ENCODE measurements at places on chromosomes 1 and 21. TPM values are rescaled to one million over a fixed set of nuclear protein-coding genes. Genes with fewer than 3 reads are reported as not detected.

The C1orf167 gene
- 0.24 TPM for total RNA-seq

GRCh38 chr1:212774584-212774983 lies 17.0 kb downstream of the NSL1 start:
- DNase-seq = no peak

DNA sequence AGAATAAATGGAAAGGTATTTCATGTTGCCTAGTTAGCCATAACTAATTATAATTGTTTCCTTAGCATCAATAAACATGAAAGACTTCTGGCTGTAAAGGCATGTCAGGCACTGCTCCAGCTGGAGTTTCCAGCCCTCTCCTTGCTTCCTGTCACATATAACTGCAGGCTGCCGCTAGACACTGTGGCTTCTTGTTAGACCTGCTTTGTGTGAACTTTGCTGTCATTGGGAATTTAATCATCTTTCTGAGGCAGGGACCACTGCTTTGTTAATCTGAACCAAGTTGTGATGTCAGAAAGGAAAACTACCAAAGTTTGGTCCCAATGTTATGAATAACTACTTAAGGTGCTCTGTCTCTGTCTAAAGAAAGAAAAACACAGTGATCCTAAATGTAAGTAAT lies 90.3 kb upstream of the DUSP10 start:
- DNase-seq = no peak

DNA sequence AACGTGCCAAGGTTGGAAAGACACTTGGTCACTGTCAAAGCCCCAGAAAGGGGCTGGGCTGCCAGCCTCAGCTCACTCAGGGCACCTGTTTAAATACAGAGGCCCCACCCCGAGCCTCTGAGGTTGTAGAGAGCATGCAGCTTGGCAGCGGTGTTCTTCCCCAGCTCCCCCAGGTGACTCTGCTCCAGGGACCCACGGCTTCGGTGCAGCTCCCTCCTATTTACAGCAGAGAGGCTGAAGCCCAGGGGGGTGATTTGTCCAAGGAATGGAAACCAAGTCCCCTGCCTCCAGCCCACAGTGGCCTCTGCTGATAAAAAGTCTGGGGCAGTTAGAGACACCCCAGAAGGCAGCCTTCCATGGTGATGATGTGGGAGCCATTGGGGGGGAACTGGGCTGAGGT lies 9.1 kb upstream of the C1QA start:
- no peak for DNase-seq

The TESK2 gene
- 1.4 TPM for total RNA-seq

- DNase-seq = no peak
These were observed 67.5 kb downstream of the MAP10 start for GRCh38 chr1:232872738-232873137.

The SIK1 gene
- 3.9 TPM for total RNA-seq

The SPATA17 gene
- total RNA-seq = 0.09 TPM

The KPRP gene
- not detected for total RNA-seq

The OR2M3 gene
- total RNA-seq = not detected

GRCh38 chr1:104526158-104526795 lies 776.6 kb downstream of the AMY1C start:
- no peak for DNase-seq
